ENCODE measurements at places on chromosomes 12 and 14. TPM values are rescaled to one million over a fixed set of nuclear protein-coding genes. Genes with fewer than 3 reads are reported as not detected.

DNA sequence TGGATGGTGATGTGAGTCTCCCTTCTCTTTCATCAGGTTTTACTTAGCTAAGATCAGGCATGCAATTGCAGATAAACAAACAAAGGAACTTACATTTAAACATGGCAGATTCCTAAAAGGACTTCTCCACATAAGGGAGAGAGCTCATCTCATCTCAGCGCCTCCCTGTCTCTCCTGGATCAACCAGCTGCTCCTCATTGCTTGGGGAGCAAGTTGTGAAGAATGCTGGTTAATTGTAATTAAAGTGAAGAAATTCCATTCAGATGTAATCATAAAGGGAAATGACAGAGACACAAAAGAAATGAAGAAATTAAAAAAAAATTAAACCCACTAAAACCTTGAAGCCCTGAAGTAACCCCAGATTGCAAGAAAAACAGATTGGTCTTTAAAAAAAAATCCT, 104.4 kb upstream of the DIO2 start:
- DNase-seq = no peak

DNA sequence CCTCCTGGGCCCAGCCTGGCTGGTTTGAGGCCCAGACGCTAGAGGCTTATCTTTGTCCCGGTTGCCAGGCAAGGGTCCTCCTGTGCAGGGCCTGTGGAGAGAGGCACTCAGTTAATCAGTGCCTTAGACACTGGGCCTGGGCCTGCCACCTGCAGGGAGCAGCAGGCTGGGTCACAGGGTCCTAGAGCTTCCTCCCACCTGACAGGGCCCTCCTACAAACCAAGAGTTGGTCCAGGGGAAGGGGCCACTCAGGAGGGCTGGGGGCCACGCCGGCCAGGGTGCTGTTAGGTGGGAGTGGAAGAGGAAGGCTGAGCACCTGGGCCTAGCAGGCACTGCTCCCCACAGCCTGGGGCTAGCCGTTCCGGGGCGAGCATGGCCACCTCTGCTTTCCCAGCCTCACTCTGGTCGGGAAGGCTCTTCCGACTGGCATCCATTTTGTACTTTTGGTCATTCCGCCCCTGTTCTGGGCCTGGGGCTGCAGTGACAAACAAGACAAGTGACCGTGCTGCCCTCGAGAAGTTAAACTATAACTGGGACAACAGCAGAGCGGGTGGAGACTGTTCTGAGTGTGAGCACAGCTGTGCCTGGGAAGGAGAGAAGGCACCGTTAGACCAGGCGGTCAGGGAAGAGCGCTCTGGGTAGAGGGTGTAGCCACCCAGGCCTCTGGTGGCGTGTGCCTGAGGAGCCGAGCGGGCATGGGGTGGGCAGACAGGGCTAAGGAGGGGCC, 27.2 kb downstream of the FBRSL1 start:
- DNase-seq = no peak

- DNase-seq = no peak
Measured at GRCh38 chr12:49568442-49569162, 660 bp upstream of the MCRS1 start.

DNA sequence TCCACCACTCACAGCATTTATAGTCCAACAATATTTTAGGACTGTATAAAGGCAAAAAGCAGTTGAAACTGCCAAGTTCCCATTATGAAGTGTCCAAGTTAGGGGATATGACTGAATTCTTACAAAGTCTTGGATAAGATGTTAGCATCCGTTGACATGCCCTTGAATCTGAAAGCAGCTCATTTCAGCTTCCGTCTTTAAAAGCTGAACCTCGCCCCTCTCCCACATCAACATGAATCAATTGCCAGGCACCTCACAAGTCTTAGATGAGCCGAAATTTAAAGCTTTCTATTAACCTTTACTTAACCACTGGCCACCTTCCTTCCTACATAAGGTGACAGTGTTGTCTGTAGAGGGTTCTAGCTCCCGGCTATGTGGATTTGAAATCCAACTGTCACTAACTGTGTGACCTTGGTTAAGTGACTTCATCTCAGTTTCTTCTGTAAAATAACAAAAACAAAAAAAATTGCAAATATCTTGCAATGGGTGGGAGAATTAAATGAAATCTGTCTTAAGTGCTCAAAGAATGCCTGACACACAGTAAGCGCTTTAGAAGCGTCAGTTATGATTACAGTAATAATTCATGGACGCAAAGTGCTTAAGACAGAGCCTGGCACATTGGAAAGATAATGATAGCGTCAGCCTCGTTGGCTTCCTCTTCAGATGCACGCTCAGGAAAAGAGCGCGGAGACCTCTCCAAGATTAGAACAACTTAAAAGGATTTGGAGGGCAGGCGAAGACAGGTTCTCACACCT, 1.2 kb downstream of the PPP1CC start:
- no peak for DNase-seq

GRCh38 chr12:88600272-88600671, 20.0 kb upstream of the KITLG start:
- no peak for DNase-seq

DNA sequence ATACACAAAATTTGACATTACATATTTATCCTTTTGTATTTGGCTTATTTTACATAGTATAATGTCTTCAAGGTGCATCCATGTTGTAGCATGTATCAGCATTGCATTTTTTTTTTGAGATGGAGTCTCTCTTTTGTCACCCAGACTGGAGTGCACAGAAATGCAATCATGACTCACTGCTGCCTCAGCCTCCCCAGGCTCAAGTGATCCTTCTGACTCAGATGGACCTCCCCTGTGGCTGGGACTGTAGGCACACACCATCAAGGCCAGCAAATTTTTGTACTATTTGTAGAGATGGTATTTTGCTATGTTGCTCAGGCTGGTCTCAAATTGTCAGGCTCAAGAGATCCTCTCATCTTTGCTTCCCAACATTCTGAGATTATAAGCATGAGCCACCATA, 214.4 kb upstream of the ALG10B start:
- DNase-seq = no peak

GRCh38 chr14:34582117-34582680, 42.7 kb upstream of the EAPP start:
- DNase-seq = no peak

- no peak for DNase-seq
Measured at GRCh38 chr12:75882421-75882820, 149.2 kb downstream of the PHLDA1 start.

DNA sequence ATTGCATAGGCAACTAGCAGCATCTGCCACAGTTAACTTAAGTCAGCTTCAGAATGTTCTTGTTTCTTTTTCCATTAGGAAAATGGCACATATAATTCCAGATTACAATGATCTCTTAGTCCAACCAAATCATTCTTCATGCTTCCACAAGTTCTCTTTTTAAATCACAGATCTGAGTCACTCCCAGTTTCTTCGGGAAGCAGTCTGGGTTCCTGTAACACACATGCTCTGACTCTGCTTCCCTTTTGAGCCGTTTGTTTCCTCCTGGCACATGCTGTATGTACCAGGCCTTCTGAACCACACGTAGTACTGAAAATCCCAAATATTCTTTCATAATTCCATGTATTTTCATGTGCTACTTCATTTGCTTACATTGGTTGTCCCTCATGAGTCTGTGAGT, 388.8 kb upstream of the PDE3A start:
- DNase-seq = no peak

- peak; percentile 33 for DNase-seq
Measured at GRCh38 chr12:48994224-48995085, 4.7 kb downstream of the DDN start.

GRCh38 chr14:89078021-89078795, 253.8 kb downstream of the TTC8 start:
- no peak for DNase-seq

DNA sequence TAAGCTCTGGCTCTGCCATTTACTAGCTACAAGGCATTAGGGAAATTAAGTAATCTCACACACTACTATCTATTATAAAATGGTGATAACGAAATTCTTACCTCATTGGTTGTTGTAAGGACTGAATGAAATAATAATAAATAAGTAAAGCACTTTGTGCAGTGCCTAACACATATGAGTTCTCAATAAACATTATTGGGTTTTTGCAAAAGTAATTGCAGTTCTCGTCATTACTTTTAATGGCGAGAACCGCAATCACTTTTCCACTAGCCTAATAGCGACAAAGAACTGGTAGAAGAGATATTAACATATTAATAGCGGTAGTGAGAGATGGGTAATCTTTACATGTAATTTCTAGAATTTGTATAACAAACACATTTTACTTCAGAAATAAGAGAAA, 9.2 kb downstream of the KRT77 start:
- no peak for DNase-seq

- DNase-seq = no peak
Measured at GRCh38 chr14:96478119-96478518, 24.1 kb upstream of the PAPOLA start.

DNA sequence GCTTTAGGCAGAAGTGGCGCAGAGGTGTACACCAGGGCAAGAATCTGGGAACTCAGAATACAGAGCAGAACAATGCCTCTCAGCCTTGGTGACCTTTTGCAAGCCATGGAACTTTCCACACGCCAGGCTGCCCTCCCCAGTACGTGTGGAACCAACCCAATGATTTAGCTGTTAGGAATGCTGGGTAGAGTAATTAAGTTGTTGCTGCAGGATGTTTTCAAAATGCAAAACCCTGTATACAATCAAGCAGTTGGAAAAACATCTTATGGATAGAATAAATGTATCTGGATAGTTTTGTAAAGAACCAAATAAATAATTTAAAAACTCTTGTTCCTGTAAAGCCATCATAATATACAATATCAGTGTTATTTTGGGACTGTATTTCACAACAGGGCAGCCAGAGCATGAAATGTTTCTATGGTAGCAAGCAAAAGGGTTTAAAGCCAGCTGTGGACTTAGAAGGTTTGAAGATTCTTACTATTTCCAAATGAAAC, 19.4 kb downstream of the PPP1R36 start:
- DNase-seq = no peak

DNA sequence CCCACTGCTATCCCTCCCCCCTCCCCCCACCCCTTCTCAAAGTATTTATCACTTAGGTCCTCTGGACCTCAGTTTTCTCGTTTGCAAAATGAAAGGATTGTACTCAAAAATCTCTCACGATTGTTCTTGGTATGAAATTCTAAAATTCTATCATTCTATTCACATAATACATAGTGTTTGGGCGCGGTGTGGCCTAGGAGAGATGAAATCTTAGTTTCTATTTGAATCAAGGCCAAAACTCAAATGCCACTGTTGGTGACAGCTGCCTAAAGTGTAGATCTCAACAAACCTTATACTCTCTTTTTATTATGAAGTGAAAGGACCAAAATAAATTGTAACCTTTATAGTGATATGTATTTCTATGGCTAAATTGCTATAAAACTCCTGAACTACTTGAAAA, 23.7 kb upstream of the YAF2 start:
- no peak for DNase-seq

GRCh38 chr12:43540470-43540869, 11.5 kb downstream of the ADAMTS20 start:
- DNase-seq = no peak

- no peak for DNase-seq
Measured at GRCh38 chr12:62928632-62929031, 6.3 kb downstream of the PPM1H start.

GRCh38 chr12:117850048-117850447, 118.7 kb downstream of the KSR2 start:
- DNase-seq = peak; percentile 40

DNA sequence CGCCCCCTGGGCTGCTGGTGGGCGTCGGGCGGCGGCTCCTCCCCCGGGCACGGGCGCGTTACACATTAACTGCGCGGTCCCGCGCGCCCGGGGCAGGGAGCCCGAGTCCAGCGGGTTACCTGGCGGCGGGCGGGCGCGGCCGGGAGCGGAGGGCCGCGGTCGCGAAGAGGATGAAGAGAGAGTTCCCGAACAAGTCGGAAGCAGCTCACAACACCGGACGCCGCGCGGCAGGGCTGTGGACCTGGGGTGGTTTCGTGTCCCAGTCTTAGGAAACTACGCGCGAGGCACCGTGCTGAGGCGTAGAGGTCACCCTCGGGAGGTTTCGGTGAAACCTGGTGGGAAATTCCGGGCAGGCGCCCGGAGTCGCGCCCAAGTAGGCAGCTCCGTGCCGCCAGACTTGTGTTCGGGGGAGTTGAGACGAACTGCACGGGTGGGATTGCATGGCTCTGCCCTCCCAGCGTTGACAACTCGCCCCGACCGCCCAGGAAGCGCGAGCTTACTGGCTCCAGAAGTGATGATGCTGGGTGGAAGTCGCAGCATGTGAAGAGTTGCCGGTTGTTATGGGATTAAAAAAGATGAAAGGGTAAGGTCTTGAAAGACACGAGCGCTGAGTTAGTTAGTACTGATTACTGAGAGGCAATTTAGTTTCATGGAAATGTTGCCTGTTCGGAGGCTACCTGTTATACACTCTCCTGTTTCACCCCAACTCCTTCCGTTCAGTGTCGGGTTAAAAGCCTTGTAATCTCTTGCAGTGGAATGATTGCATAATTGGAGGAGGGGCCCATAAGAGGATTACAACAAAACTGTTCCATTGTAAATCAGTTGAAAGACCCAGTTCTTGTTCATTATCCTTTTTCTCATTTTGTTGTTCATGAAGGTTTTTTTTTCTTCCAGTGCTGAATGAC, 879 bp downstream of the RAB3IP start:
- DNase-seq = peak; percentile 28

DNA sequence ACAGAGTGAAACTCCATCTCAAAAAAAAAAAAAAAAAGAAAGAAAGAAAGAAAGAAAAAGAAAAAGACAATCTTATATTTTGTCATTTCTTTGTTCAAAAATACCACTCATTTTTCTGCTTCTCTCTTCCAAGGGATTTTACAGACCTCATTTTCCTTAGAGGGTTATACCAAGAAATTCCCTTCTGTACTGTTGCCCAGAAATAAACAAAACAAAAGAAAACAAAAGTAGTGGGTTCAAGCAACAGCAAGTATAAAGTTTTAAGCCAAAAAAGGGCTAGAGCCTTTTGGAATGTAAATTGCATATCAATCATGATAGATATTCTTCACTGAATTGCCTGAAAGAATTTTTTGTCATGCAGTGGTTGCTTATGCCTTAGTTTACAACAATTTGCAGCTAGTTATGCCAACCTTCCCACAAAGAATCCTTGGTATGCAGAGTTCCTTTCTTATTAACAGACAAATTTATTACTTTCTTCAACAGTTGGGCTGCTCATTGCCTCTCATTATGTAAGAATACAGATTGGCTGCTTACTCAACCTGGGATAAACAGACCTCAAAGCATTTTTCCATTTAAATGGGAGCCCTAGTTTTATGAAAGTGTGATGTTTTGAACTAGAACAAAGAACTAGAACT, 129.1 kb upstream of the PPFIA2 start:
- DNase-seq = no peak

DNA sequence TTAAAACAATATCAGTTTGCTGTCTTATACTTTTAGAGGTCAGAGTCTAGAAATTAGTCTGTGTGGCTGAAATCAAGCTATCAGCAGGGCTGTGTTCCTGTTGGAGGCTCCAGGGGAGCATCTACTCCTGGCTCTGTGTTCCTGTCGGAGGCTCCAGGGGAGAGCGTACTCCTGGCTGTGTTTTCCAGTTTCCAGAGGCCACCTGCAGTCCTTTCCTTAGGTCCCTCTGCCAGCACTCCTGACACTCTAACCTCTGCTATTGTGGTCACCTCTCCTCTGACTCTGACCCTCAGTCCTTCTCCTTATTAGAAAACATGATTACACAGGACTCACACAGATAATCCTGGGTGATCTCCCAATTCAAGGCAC, 1140.7 kb upstream of the TMEM132C start:
- no peak for DNase-seq

Gene SLCO1C1
- total RNA-seq = 16.7 TPM

Gene GYS2
- total RNA-seq = not detected

Gene CCDC60
- total RNA-seq = not detected

Gene IL23A
- total RNA-seq = not detected

Gene CFAP251
- total RNA-seq = 6.1 TPM

Gene CLEC1B
- total RNA-seq = not detected

Gene RD3L
- not detected for total RNA-seq

Gene PGF
- 2.9 TPM for total RNA-seq

Gene DPF3
- 5.7 TPM for total RNA-seq

Gene COX8C
- total RNA-seq = not detected

Gene KLRC2
- 2.0 TPM for total RNA-seq
